ENCODE measurements at places on chromosomes 4 and X. TPM values are rescaled to one million over a fixed set of nuclear protein-coding genes. Genes with fewer than 3 reads are reported as not detected.

Gene PIM2
- 154 TPM for total RNA-seq

Gene FGFR3
- 0.27 TPM for total RNA-seq

Gene DOK7
- not detected for total RNA-seq

Gene NLGN4X
- 0.12 TPM for total RNA-seq

Gene CWH43
- not detected for total RNA-seq

Gene NDNF
- 0.10 TPM for total RNA-seq

Gene FGB
- total RNA-seq = not detected

Gene DCAF8L2
- total RNA-seq = not detected

Data from activated CD4-positive, alpha-beta T cell treated with anti-CD3 and anti-CD28 coated beads, Interleukin-2, amount 10 ng/mL, durations not matched to agents 7 days and 5 days (primary cell).